ENCODE measurements at places on chromosomes 2 and 18.

GRCh38 chr2:12515871-12516270 is 200.9 kb upstream of the TRIB2 start:
- no peak overlapping the region for H3K27ac ChIP-seq
- no peaks in the 10 kb centered on the region for H3K36me3 ChIP-seq
- H3K27me3 ChIP-seq: no peaks in the 10 kb centered on the region
- no peak for DNase-seq

DNA sequence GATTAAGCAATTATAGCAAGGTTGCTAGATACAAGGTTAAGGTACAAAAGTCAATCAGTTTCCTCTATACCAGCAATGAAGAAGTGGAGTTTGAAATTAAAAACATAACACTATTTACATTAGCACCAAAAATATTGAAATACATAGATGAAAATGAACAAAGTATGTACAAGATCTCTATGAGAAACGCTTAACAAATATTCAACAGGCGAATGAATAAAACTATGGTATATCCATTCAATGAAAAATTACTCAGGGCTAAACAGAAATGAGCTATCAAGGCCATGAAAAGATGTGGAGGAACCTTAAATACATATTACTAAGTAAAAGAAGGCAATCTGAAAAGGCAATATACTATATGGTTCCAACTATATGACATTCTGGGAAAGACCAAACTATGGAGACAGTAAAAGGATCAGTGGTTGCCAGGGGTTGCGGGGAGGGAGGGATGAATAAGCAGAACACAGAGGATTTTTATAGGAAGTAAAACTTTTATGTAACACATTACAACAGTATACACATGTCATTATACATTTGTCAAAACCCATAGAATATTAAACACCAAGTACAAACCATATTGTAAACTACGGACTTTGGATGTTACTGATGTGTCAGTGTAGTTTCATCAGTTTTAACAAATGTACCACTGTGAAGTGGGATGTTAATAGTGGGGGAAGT is 62.1 kb downstream of the RMDN2 start:
- no peaks in the 10 kb centered on the region for H3K4me1 ChIP-seq
- no peak for DNase-seq
- H3K27ac ChIP-seq: no peak overlapping the region

GRCh38 chr2:203438528-203438927 is 96.6 kb downstream of the RAPH1 start:
- H3K27me3 ChIP-seq: no peaks in the 10 kb centered on the region
- no peak for DNase-seq
- H3K4me3 ChIP-seq: no peak overlapping the region

DNA sequence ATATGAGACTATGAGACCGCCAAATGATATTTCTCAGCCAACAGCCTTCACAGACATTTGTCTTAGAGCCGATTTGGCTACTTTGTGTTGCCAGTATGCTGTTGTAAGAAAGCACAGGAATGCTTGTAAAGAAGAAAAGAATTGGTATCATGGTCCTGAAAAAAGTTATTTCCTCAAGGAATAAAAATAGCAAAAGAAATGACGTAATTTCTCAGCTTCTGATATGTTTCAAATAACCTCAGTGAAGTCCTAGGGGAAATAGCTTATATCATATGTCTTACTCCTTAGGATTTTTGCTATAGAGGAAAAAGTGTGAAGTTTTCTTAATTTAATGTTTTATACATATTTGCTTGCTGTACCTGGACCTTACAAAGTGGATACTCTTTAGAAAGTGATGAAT is 23.0 kb downstream of the SCN1A start:
- H3K27me3 ChIP-seq: no peaks in the 10 kb centered on the region
- H3K27ac ChIP-seq: no peak overlapping the region
- H3K36me3 ChIP-seq: no peaks in the 10 kb centered on the region
- no peak for DNase-seq

DNA sequence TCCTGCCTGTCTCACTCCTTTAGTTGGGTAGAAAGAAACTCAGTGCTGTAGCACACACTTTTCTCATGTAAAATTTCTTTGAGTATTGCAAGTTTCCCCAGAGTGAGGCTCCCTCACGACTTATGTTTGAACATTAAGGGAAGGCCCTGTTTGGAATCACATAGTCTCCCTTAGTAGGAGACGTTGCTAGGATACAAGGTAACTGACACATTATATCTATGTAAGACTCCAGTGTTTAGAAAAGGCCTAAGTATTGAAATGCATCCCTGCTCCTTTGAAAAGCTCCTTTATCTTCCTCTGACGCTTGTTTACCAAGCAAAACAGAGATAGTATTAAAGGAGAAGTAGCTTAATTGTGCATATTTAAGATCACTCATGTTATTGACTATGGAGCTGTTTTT is 248.2 kb downstream of the PHLPP1 start:
- no peaks in the 10 kb centered on the region for H3K27me3 ChIP-seq
- no peak for DNase-seq
- no peaks in the 10 kb centered on the region for H3K36me3 ChIP-seq
- H3K27ac ChIP-seq: no peak overlapping the region
- no peak overlapping the region for H3K4me3 ChIP-seq

- H3K27ac ChIP-seq: no peak overlapping the region
- peak; percentile 77 for DNase-seq
- peaks cover 4% of the 10 kb centered on the region for H3K4me1 ChIP-seq
- no peaks in the 10 kb centered on the region for H3K27me3 ChIP-seq
Observed at GRCh38 chr2:215828528-215829184, 184.7 kb downstream of the MREG start.

DNA sequence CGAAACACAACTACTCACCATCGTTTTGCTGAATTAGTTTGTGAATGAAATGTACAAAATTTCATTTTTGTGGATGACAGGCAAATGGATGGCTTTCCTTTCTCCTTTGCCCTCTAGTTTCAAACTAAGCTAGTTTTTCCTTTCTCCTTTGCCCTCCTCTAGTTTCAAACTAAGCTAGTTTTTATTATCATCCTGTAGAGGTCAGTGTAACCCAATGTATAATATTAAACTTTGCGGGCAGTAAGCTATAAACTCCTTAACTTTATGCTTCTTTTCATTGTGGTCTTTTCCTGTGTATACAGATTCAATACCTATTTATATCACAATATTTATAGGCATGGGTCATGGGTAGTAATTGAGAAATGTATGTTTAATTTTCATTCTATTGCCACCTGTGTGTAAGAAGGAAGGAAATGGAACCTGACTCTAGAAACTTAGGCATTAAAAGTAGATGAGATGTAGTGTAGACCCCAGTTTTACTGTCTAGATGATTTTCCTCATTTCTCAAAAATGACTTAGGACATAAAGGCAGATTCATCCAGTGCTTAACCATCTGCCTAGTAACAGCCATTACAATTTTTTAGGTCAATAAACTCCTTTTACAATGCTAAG is 58.1 kb downstream of the MAP3K19 start:
- no peak overlapping the region for H3K4me3 ChIP-seq
- H3K36me3 ChIP-seq: no peaks in the 10 kb centered on the region
- no peak overlapping the region for H3K27ac ChIP-seq
- H3K4me1 ChIP-seq: no peaks in the 10 kb centered on the region
- H3K27me3 ChIP-seq: no peaks in the 10 kb centered on the region

DNA sequence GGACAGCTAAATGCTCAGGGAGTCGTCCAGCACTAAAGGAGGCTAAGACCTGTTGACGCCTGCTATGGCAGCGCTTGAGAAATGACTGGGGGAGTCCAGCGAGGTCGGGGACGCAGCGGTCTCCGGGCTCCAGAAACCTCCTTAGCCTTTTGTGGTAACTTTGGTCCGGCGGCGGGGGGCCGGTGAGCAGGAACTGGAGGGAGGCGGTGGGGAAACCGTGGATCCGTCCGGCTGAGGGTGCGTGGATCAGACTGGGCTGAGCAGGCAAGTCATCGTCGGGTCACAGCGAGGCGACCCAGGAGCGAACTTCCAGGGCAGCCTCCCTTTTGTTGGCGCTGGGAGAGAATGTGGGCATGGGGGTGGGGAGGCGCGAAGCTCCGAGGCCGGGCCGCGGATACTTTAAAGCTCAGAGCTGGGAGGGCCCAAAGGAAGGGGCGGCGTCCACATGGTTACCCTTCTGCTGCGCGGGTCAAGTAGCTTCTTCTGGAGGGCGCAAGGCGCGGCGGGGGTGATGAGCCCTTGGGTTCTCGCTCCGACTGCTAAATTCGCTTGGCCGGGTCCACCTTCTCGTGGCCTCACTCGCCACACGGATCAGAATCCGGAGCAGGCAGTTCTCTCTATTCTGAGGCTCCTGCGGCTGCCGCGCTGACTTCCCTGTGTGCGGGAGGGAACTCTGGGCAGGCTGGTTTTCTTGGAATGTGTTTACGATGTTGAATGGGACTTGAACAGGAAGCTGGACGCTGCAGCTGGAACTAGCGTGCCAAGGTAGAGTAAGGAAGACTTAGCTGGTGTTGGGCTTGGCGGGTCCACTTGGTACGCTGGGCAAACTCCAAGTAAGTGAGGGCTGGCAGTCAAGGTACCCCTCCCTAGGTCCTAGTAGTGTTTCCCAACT is 920 bp downstream of the GULP1 start:
- no peaks in the 10 kb centered on the region for H3K36me3 ChIP-seq
- peak overlapping the region; percentile 67 for H3K4me3 ChIP-seq
- H3K27me3 ChIP-seq: peaks cover 8% of the 10 kb centered on the region
- H3K27ac ChIP-seq: peak overlapping the region; percentile 97
- peak; percentile 90 for DNase-seq

DNA sequence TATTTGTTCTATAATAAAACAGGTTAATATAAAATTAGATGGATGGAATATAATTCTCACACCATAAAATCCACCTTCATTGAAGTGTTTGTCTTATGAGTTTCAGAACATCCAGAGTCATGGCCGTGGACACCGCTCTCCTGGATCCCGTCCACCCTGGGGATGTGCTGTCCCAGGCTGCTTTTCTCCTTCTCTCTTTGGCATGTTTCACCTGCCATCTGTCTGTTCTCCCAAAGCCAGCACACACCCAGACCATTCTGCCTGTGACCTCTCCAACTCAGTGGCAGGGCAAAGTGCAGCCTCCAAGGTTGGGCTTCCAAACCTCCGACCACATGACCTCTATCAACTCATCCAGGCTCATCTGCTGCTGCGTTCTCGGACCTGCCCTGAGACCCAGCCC is 104.7 kb downstream of the MYT1L start:
- no peaks in the 10 kb centered on the region for H3K27me3 ChIP-seq
- no peak for DNase-seq
- no peaks in the 10 kb centered on the region for H3K36me3 ChIP-seq
- H3K27ac ChIP-seq: no peak overlapping the region
- no peak overlapping the region for H3K4me3 ChIP-seq

Data from stomach (tissue), 19 donors.